Dermis blood vessel endothelial cell (primary cell): ENCODE measurements at places on chromosomes 11 and 22.

DNA sequence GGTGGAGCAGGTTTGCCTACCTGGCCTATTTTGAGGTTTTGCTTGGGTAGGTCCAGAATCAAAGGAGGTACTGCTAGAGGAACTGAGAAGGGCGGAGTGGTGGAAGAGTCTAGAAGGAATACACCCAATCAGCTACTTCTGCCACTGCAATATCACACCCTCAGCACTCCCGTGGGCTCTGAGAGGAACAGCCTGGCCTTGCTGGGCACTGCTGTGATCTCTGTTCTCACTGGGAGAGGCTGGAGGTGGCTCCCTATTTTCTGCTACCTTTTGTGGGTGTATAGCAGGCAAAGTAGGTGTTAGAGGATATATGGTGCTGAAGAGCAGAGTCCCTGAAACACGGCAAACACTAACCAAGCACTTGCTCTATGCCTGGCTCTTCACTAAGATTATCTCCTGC, 25.0 kb upstream of the IGSF22 start:
- DNase-seq = no peak

- DNase-seq = peak; percentile 56
Observed at GRCh38 chr11:14537134-14537599, 17.0 kb upstream of the PSMA1 start.

DNA sequence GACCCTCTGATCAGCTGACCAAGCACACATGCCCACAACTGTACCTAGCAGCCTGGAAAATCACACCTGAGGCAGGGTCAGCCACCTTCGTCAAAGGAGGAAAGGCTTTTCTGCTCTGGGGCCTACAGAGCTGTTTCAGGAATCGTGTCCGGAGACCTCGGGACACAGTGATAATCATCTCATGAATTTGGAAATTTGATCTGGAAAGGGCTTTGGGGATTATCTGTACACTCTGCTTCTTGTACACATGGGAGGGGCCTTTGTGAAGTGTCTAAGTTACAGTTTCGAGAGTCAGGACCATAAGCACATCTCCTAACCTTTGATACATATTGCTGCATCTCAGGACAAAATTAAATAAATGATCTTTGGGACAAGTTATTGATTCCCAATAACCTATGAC, 1421.2 kb upstream of the TENM4 start:
- DNase-seq = no peak

GRCh38 chr11:120337355-120338106, 1.3 kb downstream of the ARHGEF12 start:
- DNase-seq = peak; percentile 53

- no peak for DNase-seq
Observed at GRCh38 chr11:118757876-118758399, 33.0 kb downstream of the DDX6 start.

DNA sequence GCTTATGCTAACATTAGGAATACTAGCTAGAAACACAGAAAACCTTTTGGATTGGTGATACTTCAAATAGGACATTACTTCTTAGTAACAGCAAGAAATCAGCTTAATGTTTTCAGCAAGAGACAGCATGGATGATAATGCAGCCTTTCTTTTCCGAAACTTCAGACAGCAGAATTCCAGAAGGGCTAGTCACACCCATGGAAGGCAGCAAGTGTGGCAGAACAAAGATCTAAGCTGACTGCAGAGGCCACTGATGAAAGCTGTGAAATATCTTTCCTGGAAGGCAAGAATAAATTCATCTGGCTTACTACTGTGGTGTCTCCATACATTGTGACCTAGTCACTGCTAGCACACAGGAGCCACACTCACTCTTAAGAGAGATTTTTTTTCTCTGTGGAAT, 100.3 kb downstream of the CCDC83 start:
- DNase-seq = no peak

DNA sequence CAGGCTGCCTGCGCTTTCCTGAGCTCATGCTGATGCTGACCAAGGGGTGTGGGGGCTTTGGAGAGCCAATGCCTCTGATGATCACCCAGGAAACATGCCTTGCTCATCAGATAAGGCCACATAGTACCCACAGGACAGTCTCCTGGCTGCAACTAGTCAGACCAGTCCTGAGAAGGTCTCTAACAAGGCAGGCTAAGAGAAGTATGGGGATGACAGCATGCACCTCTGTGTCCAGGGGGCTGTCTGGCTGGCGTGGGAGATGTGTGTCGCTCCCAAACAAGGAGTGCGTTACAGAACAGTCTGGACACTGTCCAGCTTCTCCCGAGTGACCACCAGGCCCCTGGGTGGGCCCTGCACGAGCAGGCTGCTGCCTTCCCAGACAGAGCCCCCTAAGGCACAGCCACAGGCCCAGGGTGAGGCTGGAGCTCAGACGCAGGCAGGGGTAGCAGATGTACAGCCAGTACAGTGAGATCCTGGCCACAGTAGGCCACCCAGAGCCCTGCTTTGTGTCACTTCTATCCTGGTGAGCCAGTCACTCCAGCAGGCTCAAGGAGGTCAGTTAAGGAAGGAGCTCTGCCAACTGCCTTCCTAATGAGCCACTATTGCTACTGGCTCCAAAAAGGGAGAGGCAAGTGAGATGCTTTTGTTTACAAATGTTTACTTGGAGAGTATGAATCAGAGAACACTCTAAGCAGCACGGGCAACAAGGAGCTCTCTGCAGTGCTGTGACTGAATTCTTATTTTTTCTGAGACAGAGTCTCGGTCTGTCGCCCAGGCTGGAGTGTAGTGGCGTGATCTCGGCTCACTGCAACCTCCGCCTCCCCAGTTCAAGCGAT, 66.0 kb upstream of the CLTCL1 start:
- no peak for DNase-seq

DNA sequence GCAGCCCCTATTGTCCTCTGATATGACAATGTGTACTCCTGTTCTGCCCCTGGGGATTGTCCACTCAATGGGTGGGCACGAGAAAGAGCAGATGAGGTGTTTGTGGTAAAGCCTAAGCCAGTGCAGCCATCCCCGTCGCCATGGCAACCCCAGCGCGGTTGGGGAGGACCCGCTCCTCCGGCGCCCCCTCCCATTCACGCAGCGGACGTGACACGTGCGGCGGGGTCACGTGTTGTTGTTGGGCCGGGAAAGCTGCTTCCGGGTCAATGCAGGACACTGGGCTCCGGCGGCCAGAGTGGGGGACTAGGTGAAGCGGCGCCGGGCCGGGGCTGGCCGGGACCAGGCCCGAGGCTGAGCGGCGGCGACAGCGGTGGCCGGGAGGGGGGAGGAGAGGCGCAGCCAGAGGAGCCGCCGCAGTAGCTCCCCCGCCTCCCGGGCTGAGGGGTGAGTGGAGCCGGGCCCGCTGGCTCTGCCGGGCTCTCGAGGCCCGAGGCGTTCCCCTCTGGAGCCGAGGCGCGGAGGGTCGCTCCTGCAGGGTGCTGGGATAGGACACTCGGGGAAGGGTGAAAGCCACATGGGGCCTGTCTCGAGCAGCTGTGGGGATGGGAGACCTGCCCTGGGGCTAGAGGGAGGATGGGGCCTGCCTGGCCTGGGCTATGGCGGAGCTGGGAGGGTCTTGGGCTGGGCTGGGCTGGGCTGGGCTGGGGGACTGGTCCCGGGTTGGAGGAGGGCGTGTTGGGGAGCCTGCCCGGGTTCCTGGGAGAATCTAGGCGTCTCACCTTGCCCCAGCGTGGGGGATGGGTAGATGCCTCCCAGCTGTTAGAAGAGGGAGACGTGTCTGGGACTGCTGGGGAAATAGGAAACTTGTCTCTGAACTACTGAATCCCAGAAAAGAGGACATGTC, at the start of gene TBCEL:
TSS of gene TBCEL (plus strand) at position 255 of the 904 bp plus-strand sequence. CDS start 21,589 bp downstream, outside the sequence.
- peak; percentile 91 for DNase-seq

DNA sequence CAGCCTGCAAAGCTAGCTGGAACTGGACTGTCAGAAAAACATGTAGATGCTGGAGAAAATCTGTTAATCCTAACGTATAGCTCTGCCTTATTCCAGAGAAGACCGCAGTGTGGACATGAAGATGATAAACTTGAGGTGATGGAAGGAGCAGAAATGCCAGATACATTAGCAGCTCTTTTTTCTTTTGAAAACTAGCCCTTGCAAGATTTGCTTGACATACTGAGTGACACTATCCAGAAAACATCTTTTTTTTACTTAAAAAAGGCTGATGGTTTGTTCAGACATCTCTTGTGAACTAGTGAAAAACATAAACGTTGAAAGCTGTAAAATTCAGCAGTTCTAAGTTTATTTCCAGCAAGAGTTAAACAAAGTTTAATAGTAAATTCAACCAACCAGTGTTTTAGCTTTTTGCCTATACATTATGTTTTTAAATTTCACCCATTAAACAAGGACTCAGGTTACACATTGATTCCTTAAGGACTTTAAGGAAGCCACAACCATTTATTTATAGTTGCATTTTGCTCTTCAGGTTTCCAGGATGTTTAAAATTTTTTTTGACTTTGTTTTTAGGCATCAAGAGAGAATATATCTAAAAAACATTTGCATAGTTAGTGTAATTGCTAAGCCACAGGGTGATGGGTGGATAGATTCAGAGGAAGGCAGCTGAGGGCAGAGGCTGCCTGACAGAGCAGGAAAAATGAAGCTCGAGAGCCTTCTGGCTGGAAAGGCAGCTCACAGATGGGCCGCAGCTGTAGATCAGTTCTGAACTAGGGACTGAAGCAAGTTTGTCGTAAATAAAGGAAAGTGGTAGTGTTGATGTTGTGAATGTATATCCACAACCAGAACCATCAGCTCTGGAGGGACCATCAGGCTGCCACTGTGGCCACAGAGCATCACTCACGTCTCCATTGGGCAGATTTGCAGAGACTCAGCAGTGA, 9.5 kb downstream of the SNAP29 start:
- no peak for DNase-seq

DNA sequence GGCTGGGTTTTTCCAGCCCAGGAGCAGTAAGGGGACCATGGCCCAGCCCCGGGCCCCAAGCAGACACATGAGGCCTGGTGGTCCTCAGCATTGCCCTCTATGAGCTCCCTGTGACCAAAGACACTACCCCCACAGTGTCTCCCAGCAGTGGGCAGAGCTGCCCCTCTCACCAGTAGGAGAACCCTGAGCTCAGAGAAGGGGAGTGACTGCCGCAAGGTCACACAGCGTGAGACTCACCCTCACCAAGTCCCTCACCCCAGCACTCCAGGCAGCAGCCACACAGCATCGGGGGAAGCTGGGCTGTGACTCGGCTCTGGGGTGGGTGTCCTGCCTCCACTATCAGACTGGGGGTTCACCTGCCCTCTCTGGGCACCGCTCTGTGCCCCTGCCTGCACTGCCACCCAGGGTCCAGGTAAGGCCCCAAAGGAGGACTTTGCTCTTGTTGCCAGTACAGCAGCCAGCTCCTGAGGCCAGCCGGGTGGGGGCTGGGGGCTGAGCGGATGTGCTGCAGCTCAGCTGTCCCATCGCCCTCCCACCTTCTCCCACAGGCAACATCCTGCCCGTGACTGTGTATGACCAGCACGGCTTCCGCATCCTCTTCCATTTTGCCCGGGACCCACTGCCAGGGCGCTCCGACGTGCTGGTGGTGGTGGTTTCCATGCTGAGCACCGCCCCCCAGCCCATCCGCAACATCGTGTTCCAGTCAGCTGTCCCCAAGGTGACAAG, 7.9 kb upstream of the SH3BP1 start:
- DNase-seq = peak; percentile 29

GRCh38 chr22:49571326-49571725, 256.3 kb downstream of the BRD1 start:
- DNase-seq = no peak

GRCh38 chr22:19957445-19957844, 15.8 kb upstream of the TXNRD2 start:
- DNase-seq = no peak

DNA sequence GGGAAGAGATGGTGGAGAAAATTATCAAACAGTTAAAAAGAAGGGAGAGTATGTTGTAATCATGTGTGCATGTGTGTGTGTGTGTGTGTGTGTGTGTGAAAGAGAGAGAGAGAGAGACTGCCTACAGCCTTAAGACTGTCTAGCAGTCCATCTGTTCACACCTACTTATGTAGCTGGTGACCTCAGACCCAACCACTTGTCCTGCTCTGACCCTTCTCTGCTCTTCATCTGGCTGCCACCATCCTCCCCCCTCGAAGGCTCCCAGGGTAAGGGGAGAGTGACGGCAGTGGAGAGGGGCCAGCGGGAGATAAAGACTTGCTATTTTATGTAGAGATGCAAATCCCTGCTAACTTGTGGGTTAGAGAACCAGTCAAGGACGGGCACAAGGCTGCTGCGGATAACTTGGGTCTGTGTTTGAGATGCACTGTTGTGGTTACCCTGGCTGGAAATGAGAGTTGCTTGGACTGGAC, 24.9 kb upstream of the GRAMD1B start:
- no peak for DNase-seq

DNA sequence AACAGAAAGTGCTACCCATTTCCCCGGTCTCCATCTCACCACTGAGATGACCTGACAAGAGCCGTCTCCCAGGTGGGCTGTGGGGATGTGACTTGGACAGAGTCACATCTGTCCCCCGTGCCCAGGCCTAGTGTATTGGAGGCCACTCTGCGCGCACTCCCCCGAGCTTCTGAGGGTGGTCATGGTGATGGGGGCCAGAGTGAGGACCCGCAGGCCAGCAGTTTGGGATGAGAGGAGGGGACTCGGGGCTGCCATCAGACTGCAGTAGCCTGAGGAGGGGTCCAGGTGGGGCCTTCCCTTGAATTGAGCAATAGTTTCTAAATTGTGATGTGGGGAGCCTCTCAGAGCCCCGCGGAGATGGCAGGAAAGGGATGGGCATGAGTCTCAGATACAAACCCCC, 852.6 kb downstream of the TBC1D22A start:
- DNase-seq = no peak

DNA sequence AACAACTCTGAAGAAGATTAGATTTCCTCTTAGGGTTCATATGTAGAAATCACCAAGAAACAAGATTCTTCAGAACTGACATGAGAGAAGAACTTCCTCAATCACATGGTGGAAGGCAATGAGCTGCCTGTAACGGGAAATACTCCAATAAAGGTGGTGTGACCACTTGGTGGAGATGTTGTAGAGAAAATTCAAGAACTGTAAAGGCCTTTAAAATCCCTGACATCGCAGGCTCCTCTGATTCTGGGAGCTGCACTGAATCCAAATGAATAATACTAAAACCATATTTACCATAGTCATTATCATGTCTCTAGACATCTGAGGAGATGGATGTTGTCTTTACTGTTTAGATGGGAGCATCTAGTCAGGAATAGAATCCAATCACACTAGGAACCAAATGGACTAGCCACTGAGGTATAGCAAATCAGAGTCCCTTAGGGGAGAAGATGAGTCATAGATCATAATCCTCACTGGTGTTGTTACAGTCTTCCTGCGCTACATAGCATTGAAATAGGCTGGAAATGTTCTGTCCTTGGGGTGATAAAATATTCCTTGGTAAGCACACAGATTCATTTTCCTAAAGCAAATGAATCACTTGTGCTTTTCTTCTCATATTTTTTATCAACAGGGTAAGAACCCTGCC, 321.6 kb upstream of the TENM4 start:
- DNase-seq = no peak

- DNase-seq = peak; percentile 94
Observed at GRCh38 chr22:38218661-38219622, 17.1 kb downstream of the MAFF start.
